T1000 (cell line): ENCODE measurements at places on chromosomes 5 and 9.

DNA sequence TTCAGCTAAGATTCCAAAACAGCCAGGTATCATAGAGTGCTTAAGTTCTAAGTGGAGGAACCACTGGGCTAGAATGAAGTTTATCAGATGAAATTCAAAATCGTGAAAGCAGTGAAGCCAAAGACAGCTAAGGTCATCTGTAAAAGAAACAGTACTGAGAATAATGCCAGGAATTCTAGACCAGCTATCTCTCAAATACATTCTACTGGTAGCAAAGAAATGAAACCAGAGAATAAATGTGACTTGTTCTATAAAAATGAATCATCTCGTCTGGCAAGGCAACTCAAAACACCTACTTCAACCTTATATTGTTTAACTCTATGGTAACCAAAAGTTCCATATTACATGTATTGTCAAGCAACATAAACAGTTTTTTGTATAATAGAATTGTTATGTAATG is 51.3 kb upstream of the RGMB start:
- no peak for DNase-seq

- DNase-seq, result no peak
Observed at GRCh38 chr9:34590381-34591247, 1.1 kb upstream of the CNTFR start.

- no peak for DNase-seq
Observed at GRCh38 chr5:54361691-54362411, 51.5 kb upstream of the ARL15 start.

DNA sequence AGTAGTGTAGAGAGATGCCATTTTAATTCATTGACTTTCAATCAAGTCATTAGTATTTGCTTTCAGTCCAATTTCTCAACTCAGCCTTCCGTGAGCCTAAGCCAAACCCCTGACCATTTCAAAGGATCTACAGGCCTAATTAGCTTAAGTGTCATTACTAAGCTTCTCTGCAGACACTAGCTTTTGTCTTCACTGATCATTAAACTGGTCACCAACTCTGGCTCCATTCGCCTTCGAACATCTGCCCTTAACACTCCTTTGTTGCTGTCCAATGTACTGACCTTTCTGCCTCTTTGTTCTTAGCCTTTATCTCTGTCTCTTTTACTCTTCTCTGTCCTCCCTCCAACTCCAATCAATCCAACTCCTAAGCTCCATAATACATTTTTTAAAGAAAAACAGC is 299.3 kb downstream of the DIRAS2 start:
- DNase-seq, result no peak

- no peak for DNase-seq
Observed at GRCh38 chr5:108003178-108003577, 332.4 kb upstream of the EFNA5 start.

DNA sequence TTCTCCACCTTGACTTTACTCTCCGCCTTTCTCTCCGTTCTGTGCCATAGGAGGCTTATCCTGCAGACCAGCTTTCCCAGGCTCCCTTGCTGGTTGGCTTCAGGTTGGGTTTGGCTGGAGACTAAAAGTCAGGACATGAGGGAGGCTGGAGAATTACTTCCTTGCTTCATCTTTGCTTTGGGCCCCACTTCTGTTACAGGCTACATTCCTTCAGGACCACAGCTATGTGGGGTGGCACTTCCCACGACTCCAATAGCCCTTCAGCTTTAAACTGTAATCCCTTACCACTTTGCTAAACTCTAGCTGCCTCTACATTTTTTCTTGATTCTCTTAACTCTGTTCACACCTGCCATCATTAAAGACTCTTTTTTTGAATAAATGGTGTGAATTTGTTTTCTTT is 186.7 kb upstream of the NR4A3 start:
- DNase-seq, result no peak

- peak; percentile 15 for DNase-seq
Observed at GRCh38 chr5:72138943-72139521, 31.8 kb downstream of the MAP1B start.

- no peak for DNase-seq
Observed at GRCh38 chr9:3080951-3081350, 237.1 kb upstream of the PUM3 start.

DNA sequence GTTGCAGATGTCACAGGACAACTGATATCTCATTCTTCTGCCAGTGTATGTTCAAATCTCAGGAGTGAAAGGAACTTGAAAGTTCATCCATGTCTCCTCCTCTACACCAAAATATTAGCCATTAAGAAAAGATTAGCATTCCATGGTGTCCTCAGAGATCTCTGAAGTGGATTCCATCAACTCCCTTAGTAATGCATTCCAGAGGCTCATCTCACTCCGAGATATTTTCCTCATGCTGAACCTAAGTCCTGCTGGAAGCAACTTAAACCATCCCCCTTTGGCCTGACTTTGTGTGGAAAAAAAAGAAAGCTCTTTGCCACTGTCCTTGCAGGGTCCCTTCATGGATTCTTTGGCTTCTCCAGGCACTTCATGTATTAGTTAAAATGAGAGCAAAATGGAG is 155.7 kb upstream of the ZNF462 start:
- DNase-seq, result no peak

- DNase-seq, result no peak
Observed at GRCh38 chr5:109218818-109219217, 191.0 kb downstream of the PJA2 start.

- peak; percentile 5 for DNase-seq
Observed at GRCh38 chr9:16683326-16683725, 187.1 kb downstream of the BNC2 start.

DNA sequence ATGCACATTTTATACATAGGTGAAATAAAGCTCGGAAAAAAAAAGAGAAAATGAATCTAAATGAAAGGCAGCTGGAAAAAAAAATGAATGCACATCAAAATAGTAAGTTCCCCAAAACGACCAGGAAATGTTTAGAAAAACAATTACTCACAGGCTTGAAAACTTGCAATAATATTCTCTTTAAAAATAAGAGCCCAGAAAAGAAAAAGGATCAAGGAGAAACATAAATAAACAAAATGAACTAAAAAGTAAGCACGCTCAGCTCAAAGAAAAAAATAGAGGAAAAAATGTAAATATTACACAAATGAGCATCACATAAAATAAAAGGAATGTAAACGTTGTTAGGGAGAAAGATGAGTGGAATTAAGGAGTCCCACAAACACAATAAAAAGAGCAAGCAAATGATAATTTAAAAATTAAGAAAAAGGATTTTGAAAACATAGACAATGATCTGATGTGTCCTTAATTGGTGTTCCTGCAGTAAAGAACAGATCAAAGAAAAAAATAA is 54.2 kb downstream of the SLC27A6 start:
- DNase-seq, result no peak

GRCh38 chr9:69444021-69444420 is 119.0 kb downstream of the ENTREP1 start:
- DNase-seq, result no peak

DNA sequence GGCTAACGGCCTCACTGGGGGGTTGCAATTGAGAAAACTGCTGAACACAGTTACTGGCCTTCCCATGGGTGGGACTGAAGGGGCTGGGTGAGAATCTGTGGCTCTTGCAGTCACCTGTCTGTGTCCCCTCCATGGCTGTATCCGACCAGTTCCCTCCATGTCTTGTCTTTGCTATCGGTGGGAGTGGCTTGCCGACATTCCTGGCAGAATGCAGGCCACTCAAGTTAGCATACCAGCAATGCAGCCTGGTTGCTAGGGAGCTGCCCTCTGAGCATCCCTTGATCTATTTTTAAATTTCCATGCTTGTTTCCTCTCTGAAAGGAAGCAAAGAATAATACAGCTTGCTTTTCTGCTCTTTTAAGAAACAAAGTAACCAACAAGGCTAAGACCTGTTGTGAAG is 1509.7 kb upstream of the WWC1 start:
- no peak for DNase-seq
